ENCODE measurements at places on chromosomes 5 and 9.

- no peak for DNase-seq
These were observed 163.5 kb upstream of the SNX2 start for GRCh38 chr5:122611406-122611805.

- no peak for DNase-seq
These were observed 478.5 kb downstream of the RASEF start for GRCh38 chr9:82584349-82584863.

DNA sequence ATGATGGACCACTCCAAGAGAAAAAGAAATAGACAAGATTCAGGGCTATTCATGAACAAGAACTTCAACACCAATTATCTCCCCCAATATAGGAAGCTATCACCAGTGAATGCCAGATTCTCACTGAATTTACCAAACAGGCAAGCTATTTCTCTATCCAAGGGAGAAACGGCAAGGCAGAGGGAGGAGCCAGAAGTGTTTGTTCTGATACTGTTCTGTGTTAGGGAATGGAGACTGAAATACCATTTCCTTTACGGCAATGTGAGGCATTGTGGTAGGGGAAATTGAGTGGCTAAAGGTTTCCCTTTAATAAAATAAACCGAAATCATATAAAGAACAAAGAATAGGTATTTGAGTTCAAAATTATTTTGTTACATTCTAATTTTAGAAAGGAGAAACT, 68.0 kb upstream of the ALDH1A1 start:
- DNase-seq: no peak

- peak; percentile 12 for DNase-seq
These were observed 378 bp downstream of the DROSHA start for GRCh38 chr5:31531543-31531887.

- peak; percentile 75 for DNase-seq
These were observed 10.2 kb downstream of the HAND1 start for GRCh38 chr5:154467655-154468354.

DNA sequence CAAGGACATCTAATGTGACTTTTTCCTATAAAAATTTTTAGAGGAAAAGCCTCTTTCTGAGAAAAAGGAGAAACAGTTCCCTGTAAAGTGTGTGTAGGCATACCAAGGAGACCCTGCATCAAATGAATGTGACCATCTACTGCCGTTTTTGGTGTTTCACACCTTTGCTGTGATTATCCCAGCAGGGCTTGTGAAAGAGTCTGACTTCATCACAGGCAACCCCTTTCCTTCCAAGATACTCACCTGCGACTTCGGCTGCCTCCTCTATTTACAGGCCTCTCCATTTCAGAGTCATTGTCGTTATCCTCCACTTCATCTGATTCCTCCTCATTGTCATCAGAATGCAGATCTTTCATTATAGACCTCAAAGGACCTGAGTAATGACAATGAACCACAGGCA, 259.1 kb downstream of the MLLT3 start:
- no peak for DNase-seq

- DNase-seq: no peak
These were observed 161.5 kb downstream of the HSD17B3 start for GRCh38 chr9:96140296-96141127.

- DNase-seq: no peak
These were observed 108.1 kb downstream of the GABBR2 start for GRCh38 chr9:98600631-98601030.

DNA sequence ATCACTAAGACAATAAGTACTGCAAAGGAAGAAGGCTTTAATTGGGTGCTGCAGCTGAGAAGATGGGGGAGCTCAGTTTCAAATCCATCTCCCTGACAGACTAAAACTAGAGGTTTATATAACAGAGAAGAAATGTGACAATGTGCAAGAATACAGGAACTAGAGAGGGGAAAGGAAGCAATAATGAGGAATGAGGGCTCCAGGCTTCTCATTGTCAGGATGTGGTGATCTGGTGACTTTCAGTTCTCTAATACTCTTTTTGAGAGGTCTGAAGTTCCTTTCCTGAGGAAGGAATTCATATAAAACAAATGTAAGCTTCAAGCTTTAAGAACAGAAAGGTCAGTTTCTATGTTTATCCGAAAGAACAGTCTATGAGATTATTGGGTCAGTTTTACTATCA, 42.5 kb upstream of the SPATA31E1 start:
- DNase-seq: no peak

DNA sequence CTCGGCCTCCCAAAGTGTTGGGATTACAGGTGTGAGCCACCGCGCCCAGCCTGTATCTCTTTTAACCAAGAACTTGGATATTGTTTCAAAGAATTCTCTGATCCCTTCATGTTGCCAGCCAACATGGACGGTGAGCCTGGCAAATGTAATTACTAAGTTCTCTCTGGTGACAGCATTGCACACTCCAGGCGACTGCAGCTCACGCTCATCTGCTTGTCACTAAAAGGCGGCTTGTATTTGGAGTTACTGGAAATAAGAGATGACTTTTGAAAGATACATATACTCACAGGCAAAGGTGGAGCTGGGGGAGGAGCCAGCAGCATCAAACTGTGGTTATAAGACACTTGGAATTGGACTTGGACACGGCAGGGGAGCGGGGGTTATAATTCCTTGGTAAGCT, 172.3 kb downstream of the SLIT3 start:
- no peak for DNase-seq

DNA sequence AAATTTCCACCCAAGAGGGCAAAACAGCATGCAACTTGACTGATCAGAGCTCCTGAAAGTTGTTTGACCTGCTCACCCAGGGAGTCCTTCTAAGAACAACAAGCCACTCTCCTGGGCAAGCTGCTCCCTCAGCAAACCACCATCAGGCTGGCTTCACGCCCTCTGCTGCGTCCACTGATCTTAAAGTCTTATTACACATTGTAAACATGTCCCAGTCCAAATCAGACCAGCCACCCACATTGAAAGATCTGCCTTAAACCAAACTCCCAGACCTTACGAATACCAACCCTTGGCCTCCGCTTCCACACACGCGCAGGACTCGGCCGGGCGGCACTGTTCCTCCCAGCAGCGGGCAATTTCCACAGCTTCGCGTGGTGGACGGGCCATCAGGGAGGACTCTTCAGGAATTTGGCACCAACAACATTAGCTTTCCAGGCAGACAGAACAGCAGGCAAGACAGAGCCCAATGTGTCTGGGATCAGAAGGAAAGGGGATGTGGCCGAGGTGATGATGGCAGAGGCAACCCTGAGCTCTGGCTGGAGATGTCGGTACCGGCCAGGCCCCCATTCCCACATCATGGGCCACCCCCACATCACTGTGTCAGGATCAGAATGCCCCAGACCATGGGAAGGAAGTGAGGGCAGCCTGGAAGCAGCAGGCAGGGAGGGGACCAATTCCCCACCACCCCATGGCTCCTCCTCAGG, 56.8 kb downstream of the SEMA4D start:
- no peak for DNase-seq

GRCh38 chr9:8533681-8534080, 734.1 kb upstream of the DMAC1 start:
- DNase-seq: no peak

GRCh38 chr5:3056866-3057265, 305.4 kb upstream of the IRX2 start:
- no peak for DNase-seq

GRCh38 chr9:90598191-90598590, 44.4 kb downstream of the DIRAS2 start:
- no peak for DNase-seq

GRCh38 chr5:142320430-142320738, 4.4 kb downstream of the SPRY4 start:
- DNase-seq: no peak

- DNase-seq: no peak
These were observed 485.2 kb upstream of the FTMT start for GRCh38 chr5:121366515-121366914.

GRCh38 chr5:127700237-127700766, 2.9 kb upstream of the CCDC192 start:
- DNase-seq: no peak

DNA sequence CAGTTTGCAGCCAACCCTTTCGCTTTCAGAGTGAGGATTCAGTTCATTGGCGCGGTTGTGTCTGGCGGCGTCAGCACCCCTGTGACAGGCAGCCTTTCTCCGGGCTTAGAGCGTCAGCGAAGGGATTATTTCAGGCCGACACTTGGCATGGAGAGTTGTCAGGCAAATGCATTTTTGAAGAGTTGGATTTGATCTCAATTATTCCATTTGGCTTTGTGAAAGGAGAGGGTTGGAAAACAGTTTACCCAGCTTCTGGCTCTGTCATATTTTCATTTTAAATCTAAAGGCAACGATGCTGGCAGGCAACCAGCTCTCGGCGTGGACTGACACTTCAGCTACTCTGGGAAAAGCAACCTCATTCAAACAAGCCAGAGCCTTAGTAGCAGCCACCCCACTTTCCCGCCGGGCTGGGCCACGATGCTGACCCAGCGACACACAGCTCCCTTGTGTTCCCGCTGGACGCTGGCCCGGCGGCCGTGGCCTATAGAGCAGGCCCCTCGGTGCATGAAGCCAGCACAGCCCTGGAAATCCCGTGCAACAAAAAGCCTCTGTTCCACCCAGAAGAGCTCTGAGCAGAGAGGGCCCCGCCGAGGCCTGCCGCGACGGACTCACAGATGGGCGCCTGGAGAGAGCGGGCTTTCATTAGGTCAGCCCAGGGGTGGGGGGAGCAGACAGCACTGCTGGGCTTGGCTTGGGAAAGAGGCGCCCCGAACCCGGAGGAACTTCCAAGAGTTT, 28.9 kb upstream of the LPCAT1 start:
- DNase-seq: no peak

DNA sequence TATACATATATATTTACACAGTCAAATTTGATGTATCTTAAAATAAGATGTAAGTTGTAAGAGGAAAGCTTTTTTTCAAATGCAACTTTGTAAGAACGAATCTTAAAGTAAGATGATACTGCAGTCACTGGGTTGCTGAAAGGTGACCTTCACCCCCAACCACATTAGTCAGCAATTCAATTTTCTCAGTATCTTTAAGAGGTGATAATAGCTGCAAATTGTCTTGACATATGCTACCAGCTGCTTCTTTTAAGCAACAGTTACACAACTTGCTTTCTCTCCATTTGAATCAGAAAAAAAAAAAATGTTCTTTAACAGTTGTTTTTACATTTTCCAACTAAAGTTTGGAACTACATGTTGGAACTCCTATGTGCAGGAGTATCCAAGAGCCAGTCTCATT, 246.6 kb upstream of the CCNG1 start:
- DNase-seq: no peak

DNA sequence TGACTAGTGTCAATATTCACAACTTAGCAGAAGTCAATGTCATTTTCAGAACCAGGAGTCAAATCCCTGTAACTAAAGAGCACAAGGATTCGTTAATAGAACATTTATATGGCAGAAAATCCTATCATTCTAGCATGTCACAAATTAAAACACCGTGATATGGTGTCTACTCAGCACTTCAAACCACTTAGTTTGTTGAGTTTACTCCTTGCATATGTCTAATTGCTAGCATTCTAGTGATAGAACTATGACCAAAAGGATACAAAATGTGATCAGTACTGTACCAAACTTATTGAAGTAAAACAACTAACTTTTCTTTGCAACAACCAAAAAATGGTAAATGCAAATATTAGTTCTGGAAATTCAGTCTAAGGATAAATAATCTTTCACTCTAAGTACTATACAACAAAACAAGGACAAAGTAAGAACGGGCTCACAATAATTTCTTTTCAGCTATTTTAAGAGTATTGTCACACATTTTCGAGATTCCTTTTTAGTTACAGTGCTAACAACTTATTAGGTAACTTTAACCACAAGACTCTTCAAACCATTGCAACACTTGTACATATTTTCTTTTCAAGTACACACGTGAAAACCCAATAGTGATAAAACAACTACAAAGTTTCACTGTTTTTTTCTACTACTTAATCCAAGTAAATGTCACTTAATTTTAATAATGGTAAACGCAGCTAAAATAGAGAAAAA, 845.2 kb upstream of the CDH10 start:
- DNase-seq: no peak

DNA sequence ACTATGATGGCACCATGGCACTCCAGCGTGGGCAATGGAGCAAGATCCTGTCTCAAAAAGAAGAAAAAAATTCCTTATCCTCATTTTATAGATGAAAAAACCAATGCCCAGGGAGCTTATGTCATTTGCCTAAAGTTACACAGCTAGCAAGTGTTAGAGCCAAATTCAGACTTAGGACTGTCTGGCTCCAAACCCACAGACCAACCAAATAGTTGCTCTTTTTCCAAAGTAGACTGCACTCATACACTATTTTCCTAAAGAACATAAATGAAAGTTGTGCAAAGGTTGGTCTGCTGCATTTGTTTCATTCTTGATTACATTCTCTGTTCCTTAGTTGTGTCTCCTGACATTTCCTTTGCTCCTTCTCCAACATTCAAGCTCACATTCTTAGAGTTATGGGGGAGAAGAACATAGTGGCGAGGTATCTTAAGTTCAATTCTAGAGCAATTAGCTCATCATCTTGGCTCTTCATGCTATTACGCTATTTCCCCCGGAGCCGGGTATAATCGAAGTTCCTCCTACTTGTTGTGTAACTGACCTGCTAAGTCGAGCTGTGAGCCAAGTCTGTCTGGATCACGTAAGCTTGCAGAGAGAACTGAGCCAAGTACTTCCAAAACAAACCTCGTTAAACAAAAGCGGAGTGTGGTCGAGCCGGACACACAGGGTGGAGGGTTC, 138.3 kb downstream of the RFK start:
- no peak for DNase-seq

DNA sequence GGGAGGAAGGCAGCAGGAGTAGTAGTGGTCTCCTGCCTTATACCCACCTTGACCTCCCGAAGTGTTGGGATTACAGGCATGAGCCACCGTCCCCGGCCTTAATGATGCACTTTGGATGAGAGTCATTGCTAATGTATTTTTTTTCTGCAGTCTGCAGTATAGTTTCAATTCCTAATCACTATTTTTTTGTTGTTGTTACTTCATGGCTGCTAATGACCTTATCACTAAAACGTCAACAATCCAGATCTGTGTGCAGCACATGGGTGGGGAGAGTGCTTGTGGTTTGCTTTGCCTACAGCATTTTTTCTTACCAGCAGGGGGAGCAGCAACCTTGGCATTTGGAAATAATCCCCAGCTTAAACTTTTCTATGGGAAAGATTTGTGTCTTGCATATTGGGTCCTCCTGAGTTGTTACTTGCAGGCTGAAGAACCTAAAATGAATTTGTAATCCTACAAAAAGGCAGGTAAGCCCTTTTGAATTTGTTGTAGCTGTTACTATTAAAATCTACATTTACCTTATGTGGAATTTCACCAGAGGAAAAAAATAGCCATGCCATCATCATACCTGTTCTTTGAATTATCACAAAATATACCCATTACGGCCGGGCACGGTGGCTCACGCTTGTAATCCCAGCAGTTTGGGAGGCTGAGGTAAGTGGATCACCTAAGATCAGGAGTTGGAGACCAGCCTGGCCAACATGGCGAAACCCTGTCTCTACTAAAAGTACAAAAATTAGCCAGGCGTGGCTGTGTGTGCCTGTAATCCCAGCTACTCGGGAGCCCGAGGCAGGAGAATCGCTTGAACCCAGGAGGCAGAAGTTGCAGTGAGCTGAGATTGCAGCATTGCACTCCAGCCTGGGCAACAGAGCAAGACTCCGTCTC, 6.3 kb upstream of the MED7 start:
- peak; percentile 91 for DNase-seq

Data from activated CD4-positive, alpha-beta T cell treated with anti-CD3 and anti-CD28 coated beads, Interleukin-2, Interleukin-4, amounts not matched to agents 100 ng/mL and 50 ng/mL, durations not matched to agents 16 hours and 8 hours (primary cell).